Panc1 (cell line): ENCODE measurements at places on chromosomes 5 and 9. TPM values are rescaled to one million over a fixed set of nuclear protein-coding genes. Genes with fewer than 3 reads are reported as not detected.

- no peak for DNase-seq
- H3K4me3 ChIP-seq, result no peak overlapping the region
- no peaks in the 10 kb centered on the region for H3K36me3 ChIP-seq
- H3K27me3 ChIP-seq, result no peaks in the 10 kb centered on the region
- H3K4me1 ChIP-seq, result peaks cover 58% of the 10 kb centered on the region
Observed at GRCh38 chr5:134503937-134504437, 21.5 kb upstream of the JADE2 start.

- peaks cover 10% of the 10 kb centered on the region for H3K4me1 ChIP-seq
- H3K27ac ChIP-seq, result no peak overlapping the region
- H3K36me3 ChIP-seq, result peaks cover 15% of the 10 kb centered on the region
- H3K27me3 ChIP-seq, result no peaks in the 10 kb centered on the region
- H3K4me3 ChIP-seq, result no peak overlapping the region
- no peak for DNase-seq
Observed at GRCh38 chr9:133344979-133345378, 3.0 kb downstream of the MED22 start.

DNA sequence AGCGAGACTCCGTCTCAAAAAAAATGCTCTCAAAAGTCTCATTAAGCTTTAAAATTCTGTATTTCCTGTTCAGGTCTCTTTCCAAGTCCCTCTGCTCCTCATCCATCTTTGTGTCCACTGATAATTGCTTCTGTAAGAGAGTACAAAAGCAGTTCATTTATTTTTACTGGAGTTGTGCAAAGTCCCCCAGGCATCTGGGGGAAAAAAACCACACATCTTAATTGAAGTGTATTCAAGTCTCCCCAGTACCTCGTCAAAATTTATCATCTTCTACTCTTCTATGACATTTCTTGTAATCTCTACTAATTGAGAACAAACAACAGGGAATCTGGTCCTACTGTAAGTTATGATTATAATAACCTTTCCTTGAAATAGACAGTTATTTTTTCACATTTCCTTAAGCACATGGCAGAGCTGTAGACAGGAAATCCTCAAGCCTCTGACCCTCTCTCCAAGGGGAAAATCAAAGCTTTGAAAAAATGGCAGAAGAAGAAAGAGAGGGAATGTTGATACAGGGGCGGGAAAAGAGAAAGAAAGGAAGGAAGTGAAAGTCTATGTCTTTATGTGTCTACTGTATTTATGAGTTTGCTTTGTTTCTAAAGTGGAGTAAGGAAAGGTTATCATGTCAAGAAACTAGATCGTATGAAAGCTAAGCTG lies 51.5 kb downstream of the RAI14 start:
- H3K4me3 ChIP-seq, result no peak overlapping the region
- H3K27me3 ChIP-seq, result no peaks in the 10 kb centered on the region
- H3K27ac ChIP-seq, result no peak overlapping the region

DNA sequence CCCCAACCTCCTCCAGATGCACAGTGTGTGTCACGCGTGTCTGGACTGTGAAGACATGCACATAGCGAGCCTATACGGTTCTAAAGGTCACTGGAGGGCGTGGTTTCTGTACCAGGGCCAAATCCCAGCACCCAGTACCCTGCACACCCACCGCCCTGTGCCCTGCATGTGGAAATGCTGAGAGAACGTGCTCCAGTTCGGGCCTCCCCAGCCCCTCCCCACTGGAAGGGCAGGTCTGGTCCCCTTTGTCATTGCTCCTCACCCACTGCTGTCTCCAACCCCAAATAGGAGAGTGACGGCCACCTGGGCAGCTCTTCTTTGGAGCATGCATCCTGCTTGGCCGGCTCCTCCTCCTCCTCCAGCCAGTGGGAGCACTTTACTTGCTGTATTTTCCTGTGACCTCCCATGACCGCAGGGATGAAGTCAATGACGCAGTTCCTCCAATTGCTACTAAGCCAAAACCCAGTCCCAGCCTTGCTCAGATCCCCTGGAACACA lies 116.7 kb downstream of the WNK2 start:
- no peak overlapping the region for H3K4me3 ChIP-seq
- H3K27me3 ChIP-seq, result no peaks in the 10 kb centered on the region
- no peaks in the 10 kb centered on the region for H3K4me1 ChIP-seq
- H3K27ac ChIP-seq, result no peak overlapping the region
- no peaks in the 10 kb centered on the region for H3K36me3 ChIP-seq
- DNase-seq, result no peak

DNA sequence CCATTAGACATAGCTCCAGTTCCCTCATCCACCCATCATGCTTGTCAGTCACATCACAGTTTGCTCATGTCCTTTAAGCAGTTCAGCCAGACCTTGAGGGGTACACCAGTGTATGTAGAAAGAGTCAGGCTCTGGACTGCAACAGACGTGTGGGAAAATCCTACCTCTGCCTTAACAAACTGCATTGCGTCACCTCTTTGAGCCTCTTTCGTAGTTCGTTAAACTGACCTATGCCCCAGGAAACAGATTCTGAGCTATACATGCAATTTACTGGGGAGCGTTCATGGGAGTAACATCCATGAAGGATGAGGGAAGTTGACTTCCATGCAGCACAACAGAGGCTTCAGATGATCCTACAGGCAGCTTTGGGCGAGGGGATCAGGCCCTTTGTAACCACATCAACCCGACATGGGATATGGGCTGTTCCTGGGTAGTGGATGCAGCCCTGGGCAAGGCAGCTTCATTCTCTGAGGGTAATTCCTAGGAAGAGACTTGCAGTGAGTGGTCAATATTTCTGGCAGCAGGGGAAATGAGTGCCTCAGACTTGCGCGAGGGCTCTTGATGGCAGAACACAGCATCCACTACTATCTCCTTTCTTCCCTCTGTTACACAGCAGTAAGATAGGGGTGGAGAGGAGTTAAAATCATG lies 4.3 kb downstream of the SPINK4 start:
- H3K4me1 ChIP-seq, result no peaks in the 10 kb centered on the region
- DNase-seq, result no peak
- H3K27ac ChIP-seq, result no peak overlapping the region

DNA sequence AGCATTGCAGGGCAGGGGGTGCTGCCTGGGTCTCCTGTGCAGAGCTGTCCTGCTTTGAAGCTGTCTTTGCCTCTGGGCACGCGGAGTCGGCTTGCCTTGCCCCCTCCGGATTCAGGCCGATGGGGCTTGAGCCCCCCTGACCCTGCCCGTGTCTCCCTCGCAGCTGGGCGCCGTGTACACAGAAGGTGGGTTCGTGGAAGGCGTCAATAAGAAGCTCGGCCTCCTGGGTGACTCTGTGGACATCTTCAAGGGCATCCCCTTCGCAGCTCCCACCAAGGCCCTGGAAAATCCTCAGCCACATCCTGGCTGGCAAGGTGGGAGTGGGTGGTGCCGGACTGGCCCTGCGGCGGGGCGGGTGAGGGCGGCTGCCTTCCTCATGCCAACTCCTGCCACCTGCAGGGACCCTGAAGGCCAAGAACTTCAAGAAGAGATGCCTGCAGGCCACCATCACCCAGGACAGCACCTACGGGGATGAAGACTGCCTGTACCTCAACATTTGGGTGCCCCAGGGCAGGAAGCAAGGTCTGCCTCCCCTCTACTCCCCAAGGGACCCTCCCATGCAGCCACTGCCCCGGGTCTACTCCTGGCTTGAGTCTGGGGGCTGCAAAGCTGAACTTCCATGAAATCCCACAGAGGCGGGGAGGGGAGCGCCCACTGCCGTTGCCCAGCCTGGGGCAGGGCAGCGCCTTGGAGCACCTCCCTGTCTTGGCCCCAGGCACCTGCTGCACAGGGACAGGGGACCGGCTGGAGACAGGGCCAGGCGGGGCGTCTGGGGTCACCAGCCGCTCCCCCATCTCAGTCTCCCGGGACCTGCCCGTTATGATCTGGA lies 2.7 kb downstream of the CEL start:
- H3K27me3 ChIP-seq, result no peaks in the 10 kb centered on the region
- no peak overlapping the region for H3K4me3 ChIP-seq
- no peaks in the 10 kb centered on the region for H3K36me3 ChIP-seq
- no peaks in the 10 kb centered on the region for H3K4me1 ChIP-seq
- DNase-seq, result no peak

The TENT4A gene
- total RNA-seq, result 29.6 TPM

DNA sequence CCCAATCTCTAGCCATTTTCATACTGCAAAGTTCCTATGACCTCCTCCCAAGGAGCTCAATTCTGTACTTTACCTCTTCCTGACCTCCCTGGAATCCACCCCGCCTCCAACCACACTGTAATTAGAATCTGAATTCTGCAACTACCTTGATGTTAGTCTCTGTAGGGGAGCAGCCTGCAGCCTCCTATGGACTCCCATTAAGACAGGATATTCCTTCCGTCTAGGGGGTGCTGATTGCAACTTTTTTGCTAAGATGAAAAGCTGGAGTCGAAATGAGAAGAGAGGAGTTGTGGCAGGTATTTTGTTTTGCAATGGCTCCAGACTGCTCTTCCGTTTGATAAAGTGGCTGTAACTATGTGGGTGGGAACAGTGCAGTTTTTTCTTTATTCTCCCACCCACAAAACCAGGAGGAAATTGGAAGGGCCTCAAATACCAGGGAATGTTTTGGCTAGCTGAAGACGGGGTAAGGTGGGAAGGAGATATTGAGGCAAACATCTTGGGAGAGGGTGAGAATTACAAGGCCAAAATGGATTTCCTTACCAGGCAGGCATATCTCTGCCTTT lies 23.8 kb downstream of the ANXA2R start:
- DNase-seq, result no peak
- H3K27me3 ChIP-seq, result no peaks in the 10 kb centered on the region
- H3K27ac ChIP-seq, result peak overlapping the region; percentile 97

- peaks cover 20% of the 10 kb centered on the region for H3K4me1 ChIP-seq
- H3K27me3 ChIP-seq, result no peaks in the 10 kb centered on the region
- H3K36me3 ChIP-seq, result no peaks in the 10 kb centered on the region
- no peak overlapping the region for H3K4me3 ChIP-seq
Observed at GRCh38 chr5:134100283-134101091, 14.0 kb upstream of the TCF7 start.

GRCh38 chr9:129166623-129167557 lies 11.2 kb downstream of the IER5L start:
- H3K4me3 ChIP-seq, result 0 out of 2 replicates have a peak overlapping the region, but pooled peaks have one; percentile 26
- no peak for DNase-seq
- H3K36me3 ChIP-seq, result no peaks in the 10 kb centered on the region
- no peaks in the 10 kb centered on the region for H3K27me3 ChIP-seq
- H3K4me1 ChIP-seq, result peaks cover 14% of the 10 kb centered on the region

- H3K36me3 ChIP-seq, result no peaks in the 10 kb centered on the region
- DNase-seq, result no peak
- no peaks in the 10 kb centered on the region; the same call in 1 of the 2 replicates for H3K4me1 ChIP-seq
- no peaks in the 10 kb centered on the region for H3K27me3 ChIP-seq
Observed at GRCh38 chr9:125655066-125655633, 51.9 kb downstream of the MAPKAP1 start.

DNA sequence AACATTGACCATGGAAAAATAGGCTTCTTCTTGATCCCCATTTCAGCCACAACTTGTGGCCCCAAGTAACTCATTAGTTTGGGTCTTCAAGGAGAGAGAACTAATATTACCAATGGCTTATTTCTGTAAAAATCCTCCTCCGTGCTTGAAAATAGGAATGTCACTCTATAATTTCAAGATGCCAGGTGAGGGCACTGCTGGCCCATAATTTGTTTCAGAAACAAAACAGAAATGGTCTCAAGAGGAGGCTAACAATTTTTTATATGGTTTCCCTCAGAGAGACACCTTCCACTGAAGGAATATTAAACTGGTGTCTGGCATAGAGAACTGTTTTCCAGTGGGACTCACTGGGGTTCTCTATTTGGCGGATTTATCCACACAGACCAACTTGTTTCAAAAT lies 437.0 kb upstream of the TRPC7 start:
- no peak overlapping the region for H3K27ac ChIP-seq
- H3K4me3 ChIP-seq, result no peak overlapping the region
- no peaks in the 10 kb centered on the region; the same call in 1 of the 2 replicates for H3K27me3 ChIP-seq
- peak; percentile 48 for DNase-seq
- no peaks in the 10 kb centered on the region for H3K4me1 ChIP-seq

- H3K27me3 ChIP-seq, result no peaks in the 10 kb centered on the region
- H3K4me1 ChIP-seq, result no peaks in the 10 kb centered on the region
- no peak overlapping the region for H3K4me3 ChIP-seq
- H3K27ac ChIP-seq, result no peak overlapping the region
- no peaks in the 10 kb centered on the region for H3K36me3 ChIP-seq
Observed at GRCh38 chr5:116506488-116506887, 68.1 kb downstream of the SEMA6A start.

DNA sequence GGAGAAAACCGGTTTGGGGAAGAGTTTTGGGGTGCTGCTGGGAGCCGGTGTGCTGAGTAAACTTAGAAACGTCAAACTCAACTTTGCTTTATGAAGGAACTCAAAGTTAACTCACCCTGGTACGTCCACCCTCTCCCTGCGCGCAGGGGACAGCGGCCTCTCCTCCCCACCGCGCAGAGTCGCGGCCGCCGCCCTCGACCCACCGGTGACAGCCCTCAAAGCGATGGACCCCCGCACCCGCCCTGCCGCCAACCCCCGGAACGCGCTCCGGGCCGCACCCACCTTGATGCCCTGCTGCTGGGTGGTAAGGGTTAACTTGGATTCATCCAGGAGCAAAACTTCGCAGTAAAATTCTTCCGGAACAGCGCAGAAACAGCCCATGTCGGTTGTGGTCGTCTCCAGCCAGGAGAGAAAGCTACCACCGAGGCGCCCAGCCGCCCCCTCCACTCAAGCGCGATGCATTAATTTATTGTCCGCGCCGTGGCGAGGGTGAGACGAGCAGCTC lies 366 bp downstream of the EPB41L4A start:
- H3K4me3 ChIP-seq, result peak overlapping the region; percentile 46
- no peak for DNase-seq
- no peaks in the 10 kb centered on the region for H3K36me3 ChIP-seq
- H3K27ac ChIP-seq, result no peak overlapping the region

The ENC1 gene
- total RNA-seq, result 37.0 TPM

GRCh38 chr9:12961276-12961809 lies 186.5 kb downstream of the LURAP1L start:
- DNase-seq, result no peak
- no peaks in the 10 kb centered on the region for H3K27me3 ChIP-seq
- H3K36me3 ChIP-seq, result no peaks in the 10 kb centered on the region
- H3K4me3 ChIP-seq, result no peak overlapping the region
- no peaks in the 10 kb centered on the region for H3K4me1 ChIP-seq

- no peak overlapping the region for H3K27ac ChIP-seq
- no peaks in the 10 kb centered on the region for H3K36me3 ChIP-seq
- no peak for DNase-seq
- no peak overlapping the region for H3K4me3 ChIP-seq
Observed at GRCh38 chr5:173581408-173582215, 34.8 kb downstream of the BOD1 start.

The SPATA31E1 gene
- total RNA-seq, result not detected
